ENCODE measurements at places on chromosomes 6 and 20. TPM values are rescaled to one million over a fixed set of nuclear protein-coding genes. Genes with fewer than 3 reads are reported as not detected.

- DNase-seq, result no peak
Observed at GRCh38 chr6:39154705-39155104, 39.7 kb upstream of the SAYSD1 start.

DNA sequence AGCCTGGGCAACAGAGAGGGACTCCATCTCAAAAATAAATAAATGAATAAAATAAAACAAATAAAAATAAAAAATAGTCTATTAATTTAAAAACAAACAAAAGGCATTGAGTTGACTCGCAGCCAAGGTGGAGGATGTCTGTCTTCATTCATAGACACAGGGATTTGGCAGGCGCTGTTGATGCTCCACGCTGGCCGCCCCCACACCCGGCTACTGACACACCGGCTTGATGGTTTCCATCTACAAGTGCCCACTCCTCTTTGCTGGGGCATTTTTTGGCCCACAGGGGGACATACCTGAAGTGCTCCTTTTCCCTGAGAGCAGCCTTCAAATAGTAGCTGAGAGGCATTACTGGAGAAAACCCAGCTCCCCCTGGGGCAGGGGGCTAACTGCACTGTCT is 178.3 kb upstream of the RALGAPA2 start:
- no peak for DNase-seq

Gene GMPR
- polyA plus RNA-seq, result 0.60 TPM

Gene BCAS4
- polyA plus RNA-seq, result 23.3 TPM

DNA sequence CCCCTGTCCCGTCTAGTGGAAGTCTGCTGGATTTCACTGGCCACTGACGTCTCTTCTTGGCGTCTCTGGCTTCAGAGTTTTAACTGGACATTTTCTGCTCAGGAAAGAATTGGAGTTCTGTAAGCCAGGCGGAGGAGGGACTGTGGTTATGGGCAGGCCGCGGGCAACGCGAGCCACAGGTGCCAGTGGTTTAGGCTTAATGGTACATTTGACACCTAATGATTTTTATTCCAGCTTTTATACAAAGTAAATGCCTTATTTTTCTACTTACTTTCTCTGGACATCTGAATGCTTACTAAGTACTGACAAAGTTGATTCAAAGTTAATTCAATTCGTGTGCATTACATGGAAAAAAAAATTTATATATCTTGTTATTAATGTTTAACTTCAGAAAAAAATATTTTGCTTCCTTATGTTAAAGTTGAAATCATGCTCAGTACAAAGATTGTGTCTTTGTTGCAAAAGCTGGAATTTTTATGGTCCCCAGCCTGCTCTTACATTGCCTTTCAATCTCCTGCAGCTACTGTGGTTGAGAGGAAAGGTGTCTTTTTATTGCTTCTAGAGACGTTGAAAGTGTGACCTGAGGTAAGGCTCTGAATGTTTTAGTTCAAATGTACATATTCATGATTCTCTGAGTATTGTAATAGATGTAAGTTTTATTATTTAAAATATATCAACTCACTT is 231.0 kb downstream of the SMOC2 start:
- no peak for DNase-seq

Gene BRPF3
- polyA plus RNA-seq, result 5.1 TPM

- DNase-seq, result no peak
Observed at GRCh38 chr6:126685182-126685581, 345.3 kb downstream of the CENPW start.

DNA sequence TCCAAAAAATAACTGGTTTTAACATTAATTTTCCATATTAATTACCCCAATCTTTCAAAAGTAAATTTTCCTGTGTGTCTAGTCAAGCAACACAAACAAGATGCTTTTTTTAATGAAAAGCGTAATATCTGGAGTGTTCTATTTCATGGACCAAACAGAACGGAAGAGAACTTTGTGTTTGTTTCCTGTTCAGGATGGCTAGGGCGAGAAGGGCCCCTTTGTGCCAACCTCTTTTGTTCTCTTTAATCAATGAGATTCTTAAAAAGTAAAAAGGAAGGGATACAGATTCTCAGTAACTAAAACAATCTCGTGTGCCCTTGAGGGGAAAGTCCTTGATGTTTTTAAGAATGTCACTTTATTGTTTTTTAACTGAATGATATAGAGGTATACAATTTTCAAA is 55.7 kb downstream of the GNAS start:
- no peak for DNase-seq

Gene UBE2C
- polyA plus RNA-seq, result not detected

DNA sequence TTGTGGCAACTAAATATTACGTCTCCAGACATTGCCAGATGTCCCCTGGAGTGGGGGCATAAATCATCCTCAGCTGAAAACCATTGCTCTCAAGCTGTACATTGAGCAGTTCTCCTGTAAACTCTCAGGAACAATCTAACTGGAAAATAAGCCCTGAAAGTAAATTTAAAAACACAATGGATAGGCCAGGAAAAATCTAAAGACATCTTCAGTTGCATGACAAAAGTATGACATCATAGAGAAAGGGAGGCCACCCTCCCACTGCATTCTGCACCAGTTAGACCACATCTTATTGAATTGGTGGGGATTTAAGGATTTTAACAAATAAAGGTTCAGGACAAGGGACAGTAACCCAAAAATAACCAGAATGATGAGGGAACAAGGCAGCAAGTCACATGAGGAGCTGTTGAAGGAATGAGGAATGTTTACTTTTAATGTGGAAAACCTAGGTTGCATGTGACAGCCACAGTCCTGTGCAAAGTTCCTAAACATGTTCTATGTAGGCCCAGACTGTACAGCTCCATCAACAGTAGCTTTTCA is 5.3 kb downstream of the PLA2G7 start:
- DNase-seq, result no peak

DNA sequence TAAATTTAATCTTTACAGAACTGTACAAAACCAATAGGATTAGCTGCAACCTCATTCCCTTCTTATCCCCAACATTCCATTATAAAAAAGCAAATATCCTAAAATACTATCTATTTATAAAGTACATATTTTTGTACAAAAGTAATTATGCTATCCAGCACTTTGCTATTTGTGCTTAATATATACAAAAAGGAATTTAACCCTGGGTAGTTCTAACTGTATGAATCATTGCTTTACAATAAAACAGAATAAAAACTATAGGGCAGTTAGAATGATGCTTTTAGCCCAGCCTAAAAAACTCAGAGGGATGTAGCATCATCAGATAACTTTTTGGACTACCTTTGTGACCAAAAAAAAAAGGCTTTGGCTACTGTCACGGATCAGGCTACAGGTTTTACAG is 49.9 kb upstream of the KLHL31 start:
- no peak for DNase-seq

DNA sequence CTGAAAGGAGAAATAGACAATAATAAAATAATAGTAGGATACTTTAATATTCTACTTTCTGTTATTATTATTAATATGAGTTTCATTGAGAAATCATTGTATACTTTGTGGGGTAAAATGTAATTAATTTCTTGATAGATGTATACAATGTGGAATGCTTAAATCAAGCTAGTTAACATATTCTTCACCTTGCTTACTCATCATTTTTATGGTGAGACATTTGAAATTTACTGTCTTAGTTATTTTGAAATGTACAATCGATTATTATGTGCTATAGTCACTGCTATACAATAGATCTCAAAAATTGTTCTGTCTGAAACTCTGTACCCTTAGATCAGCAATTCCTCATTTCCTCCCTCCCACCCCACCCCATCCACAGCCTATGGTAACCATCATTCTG is 720.3 kb downstream of the RNF144B start:
- no peak for DNase-seq

GRCh38 chr6:169921217-169921616 is 169.8 kb downstream of the ERMARD start:
- DNase-seq, result no peak

DNA sequence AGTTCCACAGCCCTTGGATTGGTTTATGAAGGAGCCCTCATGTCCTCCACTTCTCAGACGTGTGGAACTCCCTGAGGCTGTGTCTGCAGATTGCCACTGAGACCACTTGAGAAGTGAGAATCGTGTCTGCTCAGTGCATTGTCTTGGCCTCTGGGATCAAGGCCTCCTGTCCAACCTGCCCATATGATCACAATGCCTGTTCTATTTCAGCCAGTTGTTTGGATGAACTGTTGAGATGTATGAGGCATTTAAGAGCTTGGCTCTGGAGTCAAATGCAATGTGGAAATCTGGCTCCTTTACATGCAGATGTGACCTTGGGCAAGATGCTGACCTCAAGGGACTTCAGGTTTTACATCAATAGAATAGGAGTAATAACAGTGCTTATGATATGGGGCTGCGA is 125.9 kb downstream of the SLC24A3 start:
- DNase-seq, result no peak

DNA sequence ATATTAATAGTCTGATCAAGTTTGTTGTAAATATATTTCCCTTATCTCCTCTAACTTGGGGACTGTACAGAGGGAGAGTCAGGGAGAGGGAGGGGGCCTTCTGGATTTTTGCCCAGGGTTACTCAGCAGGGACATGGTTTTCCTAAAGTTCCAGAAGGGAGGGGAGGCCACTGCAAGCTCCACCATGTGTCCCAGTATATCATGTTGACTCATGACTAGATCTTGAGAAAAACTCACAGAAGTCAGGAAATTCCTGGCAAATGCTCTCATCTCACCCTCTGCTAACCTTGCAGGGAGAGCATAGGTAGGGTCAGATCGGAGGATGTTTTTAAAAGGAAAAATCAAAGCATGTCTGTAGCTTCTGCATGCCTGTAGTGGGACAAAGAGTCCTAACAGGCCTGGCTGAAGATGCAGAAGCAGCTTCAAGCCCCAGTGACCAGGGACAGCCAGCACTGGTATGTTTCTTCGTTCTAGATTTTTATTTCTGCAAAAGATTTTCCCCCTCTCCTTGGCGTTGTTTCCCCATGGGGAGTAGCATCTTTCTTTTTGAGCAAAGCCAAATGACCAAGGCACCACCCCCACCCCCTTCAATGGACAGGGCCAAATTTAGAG is 272.9 kb upstream of the SUPT3H start:
- no peak for DNase-seq
